Hair follicular keratinocyte (primary cell): ENCODE measurements at places on chromosomes 5 and 9. TPM values are rescaled to one million over a fixed set of nuclear protein-coding genes. Genes with fewer than 3 reads are reported as not detected.

SLC27A6 gene
- total RNA-seq: 1.5 TPM in 2 replicates

BNC2 gene
- total RNA-seq: 2.5 and 3.8 TPM in 2 replicates

ARHGEF37 gene
- 3.3 and 4.7 TPM in 2 replicates for total RNA-seq

SKP1 gene
- 187 and 222 TPM in 2 replicates for total RNA-seq

MCC gene
- 30.6 and 45.2 TPM in 2 replicates for total RNA-seq

PCDHA6 gene
- total RNA-seq: 0.16 TPM in 1 of 2 replicates, not detected in the other

CNTLN gene
- 2.8 and 3.4 TPM in 2 replicates for total RNA-seq

PCSK5 gene
- total RNA-seq: 0.34 and 1.1 TPM in 2 replicates

PCDHGA6 gene
- 0.15 and 0.16 TPM in 2 replicates for total RNA-seq

FOXD4 gene
- total RNA-seq: 0.08 and 0.65 TPM in 2 replicates

CEP78 gene
- 13.9 and 20.4 TPM in 2 replicates for total RNA-seq

SLC45A2 gene
- not detected in 2 replicates for total RNA-seq

GDA gene
- 0.23 TPM in 2 replicates for total RNA-seq

IL17B gene
- total RNA-seq: not detected in 2 replicates

LCN15 gene
- not detected in 2 replicates for total RNA-seq

UHRF2 gene
- 36.2 and 49.4 TPM in 2 replicates for total RNA-seq

IL5 gene
- total RNA-seq: not detected in 2 replicates
